ENCODE measurements at places on chromosomes 3 and 15.

- no peak for DNase-seq
Measured at GRCh38 chr3:74287557-74287956, 326.9 kb downstream of the CNTN3 start.

GRCh38 chr15:40511093-40511471, 40.3 kb downstream of the CHST14 start:
- DNase-seq: peak; percentile 39

DNA sequence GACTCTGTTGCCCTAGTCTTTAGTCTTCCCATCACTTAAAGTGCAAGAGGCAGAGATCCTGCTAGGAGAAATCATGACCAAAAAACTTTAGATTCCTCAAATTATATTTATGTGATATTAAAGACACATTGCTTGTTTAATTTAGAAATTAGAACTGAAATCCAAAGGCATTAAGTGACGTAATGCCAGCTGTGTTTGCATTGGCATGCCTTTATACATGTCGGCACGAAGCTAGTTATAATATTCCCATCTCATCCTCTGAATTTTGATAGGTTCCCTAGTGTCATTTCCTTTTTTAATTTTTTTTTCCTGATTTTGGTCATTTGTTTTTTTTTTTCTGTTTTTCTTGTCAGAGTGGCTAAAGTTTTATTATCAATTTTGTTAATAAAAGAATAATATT, 203.5 kb upstream of the ZBTB20 start:
- no peak for DNase-seq

GRCh38 chr3:52892625-52893311, 4.6 kb downstream of the STIMATE start:
- peak; percentile 38 for DNase-seq

- DNase-seq: no peak
Measured at GRCh38 chr15:75884041-75884440, 19.6 kb upstream of the FBXO22 start.

DNA sequence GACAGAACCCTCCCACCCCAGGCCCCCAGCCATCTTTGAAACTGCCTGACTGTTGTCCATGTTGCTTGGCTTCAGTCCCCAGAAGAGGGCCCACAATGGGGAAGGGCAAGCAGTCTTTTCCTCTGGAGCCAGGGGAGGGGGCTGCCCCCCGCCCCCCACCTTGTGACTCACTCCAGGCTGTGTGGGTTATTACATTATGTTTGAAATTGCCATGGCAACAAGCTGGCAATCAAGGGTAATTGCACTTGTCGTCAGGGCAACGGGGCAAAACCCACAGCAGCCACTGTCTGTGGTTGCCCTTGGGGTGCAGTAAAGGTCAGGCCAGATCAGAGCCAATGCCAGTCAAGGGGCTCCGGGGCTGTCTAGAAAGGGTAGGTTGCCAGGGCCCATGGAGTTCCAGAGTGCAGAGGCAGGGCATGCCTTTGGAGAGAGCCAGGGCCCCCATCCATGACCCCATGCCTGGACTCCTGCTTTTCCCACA, 3.1 kb upstream of the CAMKV start:
- DNase-seq: peak; percentile 25

- peak; percentile 63 for DNase-seq
Measured at GRCh38 chr3:45628746-45629145, 34.2 kb downstream of the LIMD1 start.

- DNase-seq: no peak
Measured at GRCh38 chr3:13335059-13335458, 85.1 kb downstream of the NUP210 start.

DNA sequence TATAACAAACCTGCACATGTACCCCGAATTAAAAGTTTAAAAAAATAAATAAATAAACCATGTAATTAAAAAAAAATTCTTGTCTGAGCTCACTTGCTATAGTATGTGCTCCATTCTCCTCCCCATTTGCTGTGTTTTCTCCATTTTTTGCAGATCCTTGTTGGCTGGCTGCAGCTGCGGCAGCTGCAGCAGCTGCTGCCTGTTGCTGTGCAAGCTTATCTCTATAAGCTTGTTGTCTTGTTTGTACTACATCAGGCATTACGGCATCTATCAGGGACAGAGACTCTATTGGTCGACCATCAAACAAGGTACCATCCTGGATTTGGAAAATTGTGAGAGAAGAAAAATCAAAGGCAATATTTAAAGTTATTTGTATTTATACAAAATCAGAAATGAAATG, 145.9 kb downstream of the TBL1XR1 start:
- DNase-seq: no peak

DNA sequence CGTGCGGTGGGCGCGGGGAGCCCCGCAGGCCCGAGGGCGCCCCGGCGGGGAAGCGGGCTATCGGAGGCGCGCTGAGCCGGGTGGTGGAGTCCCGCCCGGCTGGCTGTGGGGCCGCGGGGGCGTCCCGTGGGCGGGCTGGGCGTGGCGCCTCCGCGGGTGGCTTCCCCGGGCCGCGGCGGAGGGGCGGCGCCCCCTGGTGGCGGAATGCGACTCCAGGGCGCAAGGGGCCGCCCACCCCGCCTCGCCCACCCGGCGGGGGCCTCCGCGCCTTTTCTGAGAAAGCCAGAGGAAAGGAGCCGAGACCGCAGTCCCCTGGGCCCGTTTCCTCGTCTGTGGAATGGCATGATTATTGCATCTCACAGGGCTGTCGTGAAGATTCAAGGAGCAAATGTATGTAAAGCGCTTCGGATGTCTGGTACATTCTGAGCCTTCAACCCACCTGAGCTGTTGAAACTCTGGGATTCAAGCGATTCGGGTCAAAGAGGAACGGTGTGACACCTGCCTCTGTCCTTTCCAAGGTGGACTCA, 31.9 kb upstream of the RAB6B start:
- DNase-seq: peak; percentile 71

- no peak for DNase-seq
Measured at GRCh38 chr3:144930431-144930830, 958.8 kb downstream of the DIPK2A start.

GRCh38 chr15:47769166-47769565, 51.9 kb downstream of the SEMA6D start:
- no peak for DNase-seq

DNA sequence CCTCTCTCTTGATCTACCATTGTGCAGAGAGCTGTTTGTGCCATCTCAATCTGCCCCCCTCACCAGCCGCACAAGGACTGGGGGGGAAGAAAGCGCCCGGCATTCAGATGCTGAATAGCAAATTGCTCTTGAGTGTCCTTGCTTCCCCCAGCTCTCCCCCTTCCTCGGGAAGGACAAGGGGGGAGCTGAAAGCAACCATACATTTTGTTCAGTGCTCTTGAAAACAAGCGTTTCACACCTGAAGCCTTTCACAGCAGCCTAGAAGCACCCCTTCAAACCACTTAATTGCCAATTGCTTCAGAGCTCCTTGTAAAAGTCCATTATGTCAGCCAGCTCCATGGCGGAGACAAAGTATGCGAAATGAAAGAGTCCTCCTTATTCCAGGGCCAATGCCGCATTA, 540.1 kb downstream of the NR2F2 start:
- no peak for DNase-seq

GRCh38 chr3:131914090-131914691, 120.6 kb downstream of the CPNE4 start:
- no peak for DNase-seq

DNA sequence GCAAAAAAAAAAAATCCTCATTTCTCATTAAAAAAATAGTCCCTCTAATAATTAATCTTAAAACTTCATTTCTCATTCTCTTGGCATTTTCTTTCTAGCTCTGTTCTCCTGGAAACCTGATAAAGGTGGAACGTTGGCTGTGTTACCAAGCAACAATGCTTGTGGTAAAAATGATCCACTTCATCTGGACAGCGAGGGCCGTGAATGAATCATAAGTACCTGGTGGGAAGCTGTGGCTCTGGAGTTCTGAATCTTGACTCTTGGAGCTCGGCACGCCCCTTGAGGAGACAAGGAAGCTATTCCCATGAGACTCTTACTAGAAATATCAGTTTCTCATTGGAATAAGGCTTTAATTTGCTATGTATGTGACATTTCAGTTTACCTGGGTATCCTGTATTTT, 32.5 kb downstream of the BCL2L10 start:
- DNase-seq: no peak

- no peak for DNase-seq
Measured at GRCh38 chr3:106840319-106840718, 536.9 kb upstream of the CCDC54 start.

DNA sequence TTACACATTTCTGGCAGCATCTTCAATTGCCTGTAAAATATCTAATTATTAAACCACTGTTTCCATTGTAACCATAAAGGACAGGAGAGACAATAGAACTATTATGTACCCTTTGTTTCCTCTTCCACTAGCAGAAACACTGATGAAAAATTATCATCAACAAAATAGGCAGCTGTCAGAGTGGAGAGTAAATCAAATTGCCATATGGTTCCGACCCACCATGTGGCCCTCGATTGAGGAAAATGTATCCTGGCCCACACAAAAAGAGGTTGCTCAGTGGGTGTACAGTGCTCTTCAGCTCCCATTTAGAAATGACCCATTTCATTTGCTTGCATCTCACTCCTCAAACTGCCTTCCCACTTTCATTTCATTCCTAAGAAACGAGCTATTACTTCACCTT, 570.6 kb upstream of the UBE2E2 start:
- no peak for DNase-seq

DNA sequence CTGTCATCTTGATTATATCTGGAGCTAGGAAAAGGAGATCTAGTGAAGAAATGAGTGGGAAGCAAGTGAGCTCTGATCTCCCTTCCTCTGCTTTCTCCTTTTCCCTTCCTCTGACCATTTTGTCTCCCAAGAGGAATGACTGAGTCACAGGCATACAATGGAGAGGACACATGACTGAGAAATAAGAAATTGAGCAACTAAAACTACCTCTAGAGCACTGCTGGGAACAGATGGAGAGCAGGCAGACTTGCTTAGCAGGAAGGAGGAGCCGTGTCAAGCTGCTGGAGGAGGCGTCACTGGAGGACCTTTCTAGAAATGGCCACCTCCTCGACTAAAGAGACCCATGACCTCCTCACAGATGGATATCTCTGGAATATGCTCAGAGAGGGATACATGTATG, 66.9 kb upstream of the MYO5C start:
- DNase-seq: no peak

GRCh38 chr15:98580572-98580971, 67.8 kb upstream of the IGF1R start:
- no peak for DNase-seq

- no peak for DNase-seq
Measured at GRCh38 chr15:55770806-55771205, 27.9 kb upstream of the PRTG start.

DNA sequence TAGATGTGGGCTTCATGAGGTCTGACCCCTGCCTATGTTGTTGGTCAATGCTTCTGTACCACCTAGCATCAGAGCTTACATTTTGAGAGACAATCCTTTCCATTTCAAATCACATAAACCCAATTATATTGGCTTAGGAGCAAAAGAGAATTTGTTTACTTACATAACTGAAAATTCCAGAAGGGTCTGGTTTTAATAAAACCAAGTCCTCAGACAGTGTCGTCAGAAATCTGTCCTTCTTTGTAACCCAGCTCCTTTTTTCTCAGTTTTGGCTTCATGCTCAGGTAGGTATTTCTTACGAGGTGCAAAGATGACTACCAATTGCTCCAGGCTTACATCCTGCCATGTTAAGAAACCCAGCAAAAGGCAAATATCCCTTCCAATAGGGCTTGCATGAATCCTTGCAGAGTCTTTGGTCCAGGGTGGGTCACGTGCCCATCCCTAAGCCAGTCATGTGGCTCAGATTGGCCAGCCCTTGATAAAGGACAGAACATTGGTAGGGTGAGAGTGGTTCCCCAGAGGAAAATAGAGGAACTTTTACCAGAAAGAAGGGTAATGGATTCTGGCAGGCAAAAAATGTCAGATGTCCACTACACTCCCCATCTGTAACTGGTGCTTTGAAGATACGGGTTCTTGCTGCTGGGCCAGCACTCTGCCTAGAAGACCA, 50.2 kb upstream of the VILL start:
- no peak for DNase-seq

- DNase-seq: no peak
Measured at GRCh38 chr15:59171067-59171397, 35.6 kb upstream of the LDHAL6B start.

- DNase-seq: no peak
Measured at GRCh38 chr15:69685512-69686452, 233.2 kb downstream of the RPLP1 start.

DNA sequence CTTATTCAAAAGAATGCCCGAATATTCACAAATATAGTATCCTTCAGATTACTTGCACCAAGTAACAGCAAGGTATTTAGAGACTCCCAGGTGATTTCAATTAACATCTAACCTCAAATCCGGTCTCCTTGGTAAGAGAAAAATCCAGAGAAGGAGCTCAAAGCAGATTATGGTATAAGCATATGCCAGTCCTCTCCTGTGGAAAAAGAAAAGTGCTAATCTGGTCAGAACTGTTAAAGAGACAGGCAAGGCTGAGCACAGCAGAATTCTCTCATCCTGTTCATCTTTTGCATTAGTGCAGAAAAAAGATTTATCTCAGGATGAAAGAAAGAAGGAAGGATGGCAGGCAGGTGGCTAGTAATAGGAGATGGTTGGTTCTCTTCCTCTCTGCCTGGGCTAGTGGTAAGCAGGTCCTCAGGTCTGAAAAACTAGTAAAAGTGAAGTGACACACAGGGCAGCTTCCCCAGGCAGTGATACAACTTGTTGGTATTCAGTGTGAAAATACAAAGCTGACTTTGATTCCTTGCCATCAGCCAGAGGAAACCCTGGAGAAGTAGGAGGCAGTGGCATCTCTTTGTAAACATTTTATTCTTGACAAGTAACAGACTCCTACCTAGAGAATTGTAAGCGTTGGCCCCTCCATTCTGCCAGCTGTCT, 14.2 kb downstream of the ATXN7 start:
- DNase-seq: no peak

DNA sequence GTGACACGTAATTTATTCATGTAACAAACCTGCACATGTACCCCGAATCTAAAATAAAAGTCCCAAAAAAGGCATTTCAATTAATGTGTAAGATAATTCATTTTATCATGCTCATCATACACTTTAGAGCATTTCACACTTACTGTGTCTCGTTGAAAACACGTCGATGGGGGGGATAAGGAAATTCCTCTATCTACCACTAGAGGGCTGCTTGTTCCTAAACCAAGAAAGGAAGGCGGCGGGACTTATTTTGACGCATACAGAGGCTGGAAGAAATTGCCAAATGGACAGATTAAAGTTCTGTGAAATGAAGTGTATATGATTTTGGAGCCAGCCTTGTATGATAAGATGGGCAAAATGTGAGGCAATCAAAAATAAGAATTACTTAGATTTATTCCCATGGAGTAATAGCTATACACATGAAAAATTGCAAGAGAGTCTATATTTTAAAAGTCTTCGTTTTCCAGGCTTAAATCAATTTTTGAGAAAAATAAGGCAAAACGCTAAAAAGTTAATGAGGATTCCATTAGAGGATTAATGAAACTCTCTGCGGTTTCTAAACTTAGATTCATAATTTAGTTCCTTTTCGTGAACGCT, 346.8 kb downstream of the CNTN3 start:
- peak; percentile 77 for DNase-seq

DNA sequence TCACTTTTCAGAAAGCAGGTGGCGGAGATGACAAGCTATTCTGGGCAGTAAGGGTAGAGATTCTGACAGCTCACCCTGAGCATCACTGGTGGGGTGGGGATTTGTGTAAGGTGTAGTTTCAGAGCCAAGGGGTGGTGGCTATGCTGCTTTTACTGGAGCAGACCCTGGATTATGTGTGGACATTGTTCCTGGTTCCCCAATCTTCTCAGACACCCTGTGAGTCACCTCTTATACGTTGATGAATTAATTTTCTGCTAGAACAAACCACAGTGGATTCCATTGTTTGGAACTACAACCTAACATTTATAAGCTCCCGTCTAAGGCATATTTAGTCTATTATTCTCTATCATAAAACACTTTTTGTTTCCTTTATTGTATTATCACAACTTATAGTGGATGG, 169.5 kb upstream of the COL8A1 start:
- no peak for DNase-seq
